H9 (cell line): ENCODE measurements at places on chromosomes 16 and 17. TPM values are rescaled to one million over a fixed set of nuclear protein-coding genes. Genes with fewer than 3 reads are reported as not detected.
A peak's percentile ranks its signal among the peaks of the same experiment; 100 is the strongest.

GRCh38 chr17:17928398-17929287 lies 43.6 kb downstream of the TOM1L2 start:
- DNase-seq = no peak

- DNase-seq = no peak
Measured at GRCh38 chr16:72785171-72785570, 262.8 kb downstream of the ZFHX3 start.

- no peak for DNase-seq
Measured at GRCh38 chr16:70713824-70714223, 28.0 kb upstream of the MTSS2 start.

DNA sequence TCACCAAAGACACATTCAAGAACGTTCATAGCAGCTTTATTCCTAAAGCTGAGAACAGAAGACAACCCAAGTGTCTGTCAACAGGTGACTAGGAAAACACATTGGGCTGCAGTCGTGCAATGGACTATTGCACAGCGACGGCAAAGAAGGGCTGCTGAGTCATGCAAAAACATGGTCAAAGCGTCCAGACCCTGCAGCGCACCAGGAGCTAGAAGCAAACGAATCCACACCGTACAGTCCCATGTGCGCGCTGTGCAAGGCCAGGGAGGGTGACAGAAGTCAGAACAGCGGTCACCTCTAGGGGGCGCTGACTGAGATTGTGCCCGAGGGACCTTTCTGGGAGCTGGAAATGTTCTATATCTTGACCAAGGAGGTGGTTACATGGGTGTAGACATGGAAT lies 266.4 kb downstream of the MAF start:
- DNase-seq = peak; percentile 46

GRCh38 chr17:1009229-1010085 lies 12.5 kb downstream of the TIMM22 start:
- DNase-seq = no peak

DNA sequence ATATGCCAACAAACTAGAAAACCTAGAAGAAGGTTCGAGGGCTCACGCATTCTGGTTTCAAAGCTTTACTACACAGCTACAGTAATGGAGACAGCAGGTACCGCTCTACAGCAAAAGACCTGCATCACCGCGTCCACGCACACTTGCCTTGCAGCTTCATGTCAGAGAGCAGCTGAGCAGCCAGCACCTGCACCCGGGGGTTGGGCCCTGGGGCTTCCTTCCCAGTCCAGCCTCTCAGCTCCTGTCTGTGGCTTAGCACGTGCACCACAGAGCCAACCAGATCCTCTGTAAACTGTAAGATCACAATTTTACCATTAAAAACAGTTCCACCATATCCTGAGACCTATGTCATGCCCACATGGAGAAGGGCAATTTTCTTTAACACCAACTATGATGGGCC lies 15.3 kb downstream of the MEAK7 start:
- no peak for DNase-seq

DNA sequence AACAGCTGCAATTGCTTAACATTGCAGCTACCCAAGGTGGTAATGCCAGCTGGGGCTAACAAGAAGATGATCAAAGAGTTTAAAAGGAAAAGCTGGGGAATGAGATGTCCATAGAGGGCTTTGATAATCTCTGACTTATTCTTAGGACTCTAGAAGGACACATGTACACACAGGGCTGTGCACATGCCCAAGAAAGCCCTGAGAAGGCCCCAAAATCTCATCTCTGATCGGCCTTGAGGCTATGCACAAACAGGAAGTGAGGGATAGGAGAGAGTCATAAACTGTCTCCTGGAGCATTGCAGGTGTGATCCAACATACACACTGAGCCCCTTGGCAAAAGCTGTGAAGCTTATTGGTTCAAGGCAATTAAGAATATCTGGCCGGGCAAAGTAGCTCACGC lies 17.2 kb upstream of the RABEP1 start:
- DNase-seq = no peak

- DNase-seq = no peak
Measured at GRCh38 chr17:70319516-70319915, 150.2 kb downstream of the KCNJ2 start.

- no peak for DNase-seq
Measured at GRCh38 chr16:17555176-17555575, 84.4 kb upstream of the XYLT1 start.

DNA sequence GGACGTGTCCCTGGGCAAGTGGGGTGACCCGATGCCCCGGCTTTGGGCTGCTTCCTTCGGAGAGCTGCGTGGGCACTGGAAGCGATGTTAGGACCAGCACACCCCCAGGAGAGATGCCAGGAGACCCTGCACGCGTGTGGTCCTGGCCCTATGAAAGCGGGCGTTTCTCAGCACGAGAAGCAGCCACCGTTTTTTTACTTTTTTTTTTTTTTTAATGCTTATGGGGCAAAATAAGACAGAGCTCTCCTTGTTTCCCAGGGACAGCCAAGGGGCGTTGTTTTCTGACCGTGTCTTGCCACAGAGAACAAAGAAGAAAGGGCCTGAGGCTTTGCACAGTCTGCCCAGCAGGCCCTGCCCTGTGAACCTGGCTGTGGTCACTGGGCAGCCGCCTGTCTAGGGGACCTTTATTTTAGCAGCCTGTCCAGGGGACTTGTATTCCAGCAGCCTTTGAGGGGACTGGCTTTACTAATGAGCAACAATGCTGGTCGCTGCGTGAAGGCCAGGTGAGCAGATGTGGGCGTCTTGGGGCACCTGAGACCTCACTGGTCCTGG lies 996 bp downstream of the SLC25A10 start:
- no peak for DNase-seq

- DNase-seq = no peak
Measured at GRCh38 chr17:5644065-5644464, 59.8 kb upstream of the NLRP1 start.

DNA sequence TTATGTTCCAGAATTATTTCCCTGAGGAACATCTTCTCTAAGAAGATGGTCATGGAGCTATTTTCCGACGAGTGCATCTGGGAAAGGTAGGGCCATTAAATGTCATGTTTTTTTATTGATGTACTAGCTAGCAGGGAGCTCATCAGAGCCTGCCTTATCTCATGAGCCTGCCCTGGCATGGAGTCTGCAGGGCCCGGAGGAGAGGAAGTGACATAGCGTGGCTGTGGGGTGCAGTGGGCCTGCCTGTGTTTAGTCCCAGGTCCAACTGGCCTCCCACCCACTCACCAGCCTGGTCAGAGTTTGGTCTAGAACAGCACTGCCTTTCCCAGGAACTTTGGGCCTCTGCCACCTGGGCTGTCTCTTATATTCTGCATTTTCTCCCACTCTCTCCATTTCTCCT lies 389.8 kb downstream of the SNX29 start:
- DNase-seq = no peak

- no peak for DNase-seq
Measured at GRCh38 chr16:31467151-31467773, 4.7 kb upstream of the TGFB1I1 start.

DNA sequence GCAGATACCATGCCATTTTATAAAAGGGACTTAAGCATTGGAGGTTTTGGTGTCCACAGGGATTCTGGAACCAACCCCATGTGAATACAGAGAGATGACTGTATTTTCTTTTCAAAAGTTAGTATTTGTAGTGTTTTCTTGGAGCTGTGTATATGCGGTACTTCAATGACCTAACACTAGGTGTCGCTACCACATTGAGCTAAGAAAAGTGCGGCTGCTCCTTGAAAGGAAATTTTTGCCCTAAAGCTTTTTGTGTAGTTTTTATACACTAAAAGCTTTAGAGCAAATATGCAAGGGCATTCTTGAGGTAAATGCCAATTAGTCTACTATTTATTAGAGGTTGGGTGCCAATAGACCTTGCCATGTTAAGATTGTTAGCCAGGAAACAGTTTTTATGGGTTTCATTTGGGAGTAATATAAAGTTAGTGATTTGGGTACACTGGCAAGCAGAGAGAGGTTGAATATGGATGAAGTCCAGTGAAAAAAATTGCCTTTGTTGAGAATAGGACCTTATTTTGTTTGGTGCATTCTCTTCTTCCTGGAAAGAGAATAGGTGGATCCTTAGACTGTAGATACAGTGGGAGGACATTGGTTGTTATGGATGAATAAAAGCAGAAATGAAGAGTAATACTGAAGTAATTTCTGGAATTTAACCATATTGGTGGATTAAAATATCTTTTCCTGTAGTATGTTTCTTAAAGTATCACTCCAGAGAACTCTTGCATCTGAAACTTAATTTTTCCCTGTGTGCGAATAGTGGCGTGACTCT lies 43.3 kb downstream of the BCAS3 start:
- peak; percentile 44 for DNase-seq

BMERB1 gene
- 16.6 and 19.5 TPM in 2 replicates for total RNA-seq

ETV4 gene
- total RNA-seq = 74.4 and 78.4 TPM in 2 replicates

NOXO1 gene
- total RNA-seq = 1.3 and 1.7 TPM in 2 replicates

RNF112 gene
- total RNA-seq = 0.81 and 1.1 TPM in 2 replicates

SLC13A2 gene
- total RNA-seq = not detected in 2 replicates

GLIS2 gene
- 14.3 and 14.9 TPM in 2 replicates for total RNA-seq
